Stimulated activated CD8-positive, alpha-beta memory T cell treated with anti-CD3 and anti-CD28 coated beads, Interleukin-4, amount 100 ng/mL, for 24 hours (primary cell): ENCODE measurements at places on chromosomes 12 and 14.

- DNase-seq: no peak
Observed at GRCh38 chr12:40614923-40615322, 77.3 kb upstream of the CNTN1 start.

DNA sequence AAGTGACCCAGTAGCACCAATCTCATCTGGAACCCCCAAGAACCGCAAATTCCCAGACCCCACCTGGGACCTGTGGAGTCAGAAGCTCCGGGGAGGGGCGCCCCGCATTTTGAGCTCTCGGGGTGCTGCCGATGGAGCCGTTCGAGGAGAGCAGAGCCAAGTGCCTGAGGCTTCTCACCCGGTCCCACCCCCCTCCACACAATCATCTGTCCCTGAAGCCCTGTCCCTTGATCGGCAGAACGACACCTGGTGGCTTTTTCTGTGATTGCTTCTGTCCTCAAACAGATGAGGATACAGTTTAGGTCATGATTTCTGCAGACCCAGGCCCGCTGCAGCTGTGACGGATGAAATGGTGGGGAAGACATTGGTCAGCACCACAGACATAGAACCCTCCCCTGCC is 74.7 kb downstream of the NOC4L start:
- no peak for DNase-seq

GRCh38 chr12:109706747-109707469 is 6.7 kb upstream of the FAM222A start:
- no peak for DNase-seq

DNA sequence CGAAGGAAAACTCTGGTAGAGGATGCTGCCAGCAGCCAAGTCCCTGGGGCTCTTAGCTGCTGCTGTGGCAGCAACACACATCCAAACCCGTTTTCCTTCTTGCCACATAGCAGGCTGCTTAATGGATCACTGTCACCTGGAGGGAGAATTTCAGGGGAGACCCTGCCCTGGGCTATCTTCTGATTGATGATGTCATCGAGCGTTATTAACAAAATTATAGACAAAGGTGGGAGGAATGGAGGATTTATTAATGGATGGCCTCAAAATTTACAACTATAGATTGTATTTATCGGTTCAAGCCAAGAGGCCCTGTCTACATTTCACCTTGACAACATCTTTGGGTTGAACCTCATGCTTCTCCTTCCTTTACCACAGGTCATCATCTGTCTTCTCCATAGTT is 120.8 kb upstream of the PZP start:
- DNase-seq: no peak

GRCh38 chr12:105069936-105070702 is 14.1 kb downstream of the ALDH1L2 start:
- DNase-seq: no peak
